ENCODE measurements at places on chromosomes 7 and 10. TPM values are rescaled to one million over a fixed set of nuclear protein-coding genes. Genes with fewer than 3 reads are reported as not detected.

HMX3 gene
- total RNA-seq: not detected

OLAH gene
- 0.18 TPM for total RNA-seq

UCN3 gene
- total RNA-seq: not detected

BMPR1A gene
- total RNA-seq: 8.0 TPM

- peaks cover 3% of the 10 kb centered on the region for H3K27me3 ChIP-seq
- H3K27ac ChIP-seq: no peak overlapping the region
- no peak for DNase-seq
Measured at GRCh38 chr7:2799253-2799652, 44.9 kb downstream of the GNA12 start.

- H3K36me3 ChIP-seq: peaks cover 85% of the 10 kb centered on the region
- DNase-seq: no peak
- no peaks in the 10 kb centered on the region for H3K27me3 ChIP-seq
- no peak overlapping the region for H3K27ac ChIP-seq
- H3K4me1 ChIP-seq: peaks cover 13% of the 10 kb centered on the region
Measured at GRCh38 chr7:21450941-21451340, 23.1 kb downstream of the SP4 start.

GRCh38 chr7:45192621-45193041 lies 35.0 kb downstream of the RAMP3 start:
- H3K27me3 ChIP-seq: peaks cover 20% of the 10 kb centered on the region
- H3K36me3 ChIP-seq: no peaks in the 10 kb centered on the region
- peaks cover 7% of the 10 kb centered on the region for H3K4me1 ChIP-seq
- DNase-seq: no peak
- H3K27ac ChIP-seq: no peak overlapping the region

DNA sequence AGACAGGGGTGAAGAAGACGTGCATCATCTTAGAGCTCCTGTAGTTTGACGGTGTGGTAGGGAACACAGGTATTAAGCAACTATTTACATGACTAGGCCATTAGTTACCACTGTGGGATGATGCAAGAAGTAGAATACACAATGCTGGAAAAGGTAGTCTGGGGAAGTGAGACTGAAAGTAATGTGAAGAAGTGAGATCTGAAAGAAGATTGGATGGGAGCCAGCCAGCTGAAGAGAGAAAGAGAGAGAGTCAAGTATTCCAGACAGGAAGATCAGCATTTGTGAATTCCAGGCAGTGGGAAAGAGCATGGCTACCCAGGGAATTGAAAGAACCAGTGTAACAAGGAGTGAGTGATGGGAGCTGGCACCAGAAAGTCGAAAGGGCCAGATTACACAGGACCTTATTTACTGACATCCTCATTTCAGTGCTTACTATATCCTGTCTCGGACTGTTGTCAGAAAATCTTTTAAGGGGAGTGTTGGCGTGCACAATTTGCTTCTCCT lies 4.0 kb upstream of the CFAP58 start:
- no peak overlapping the region for H3K27ac ChIP-seq
- no peak overlapping the region for H3K4me3 ChIP-seq
- peaks cover 3% of the 10 kb centered on the region for H3K27me3 ChIP-seq
- H3K4me1 ChIP-seq: peaks cover 15% of the 10 kb centered on the region
- H3K36me3 ChIP-seq: peaks cover 7% of the 10 kb centered on the region

- H3K36me3 ChIP-seq: no peaks in the 10 kb centered on the region
- H3K27ac ChIP-seq: no peak overlapping the region
- H3K27me3 ChIP-seq: no peaks in the 10 kb centered on the region
- H3K4me1 ChIP-seq: no peaks in the 10 kb centered on the region
- H3K4me3 ChIP-seq: no peak overlapping the region
Measured at GRCh38 chr10:51289519-51289918, 215.2 kb downstream of the PRKG1 start.

DNA sequence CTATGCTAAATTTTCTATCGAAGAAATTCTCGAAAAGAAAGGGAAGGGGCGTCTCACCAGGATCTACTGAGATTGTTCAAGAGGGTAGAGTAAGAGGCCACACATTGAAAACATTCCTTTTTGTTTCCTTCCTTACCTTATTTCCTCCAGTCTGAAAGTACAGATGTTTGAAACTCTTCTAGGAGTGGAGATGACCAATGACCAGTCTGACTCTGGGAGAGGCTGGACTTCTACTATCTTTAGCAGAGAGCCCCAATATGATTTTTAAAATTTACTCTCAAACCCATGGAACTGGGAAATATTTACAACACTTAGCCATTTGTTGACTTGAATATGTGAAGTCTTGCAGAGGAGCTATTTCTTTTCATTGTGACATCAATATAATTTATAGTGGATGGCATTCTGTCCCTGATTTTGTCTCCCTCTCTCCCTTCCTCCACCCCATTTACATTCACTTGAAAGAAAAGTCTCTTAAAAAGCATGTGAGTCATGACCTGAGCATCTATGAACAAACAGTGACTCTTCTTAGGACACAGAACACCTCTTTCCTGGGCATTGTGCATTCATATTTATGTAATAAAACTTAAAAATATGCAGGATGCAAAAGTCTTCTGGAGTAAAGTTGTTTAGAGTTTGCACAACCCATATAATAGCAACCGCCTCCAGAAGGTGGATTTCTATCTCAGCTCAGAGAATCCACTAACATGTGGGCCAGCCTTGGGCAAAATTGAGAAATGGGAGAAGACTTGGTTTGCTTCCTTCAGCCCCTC lies 31.2 kb upstream of the BMPER start:
- no peaks in the 10 kb centered on the region for H3K36me3 ChIP-seq
- H3K4me3 ChIP-seq: no peak overlapping the region
- no peaks in the 10 kb centered on the region for H3K4me1 ChIP-seq
- H3K27ac ChIP-seq: no peak overlapping the region
- DNase-seq: no peak

DNA sequence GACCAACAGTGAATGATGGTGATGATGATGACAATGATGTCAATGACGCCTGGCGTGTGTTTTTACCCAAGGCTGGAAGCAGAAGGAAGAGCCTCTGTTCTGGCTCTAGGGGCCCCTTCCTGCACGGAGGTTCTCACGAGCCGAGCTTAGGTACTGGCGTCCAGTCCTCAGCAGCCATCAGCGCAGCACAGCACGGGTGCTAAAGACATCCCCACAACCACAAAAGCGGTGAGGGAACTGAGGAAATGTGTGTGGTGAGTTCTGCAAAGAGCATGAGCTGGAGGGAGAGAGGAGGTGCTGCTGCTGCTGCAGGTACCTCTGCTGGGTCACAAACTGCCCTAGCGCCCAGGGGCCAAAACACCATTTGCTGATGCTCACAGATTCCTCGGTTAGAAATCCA lies 81.6 kb downstream of the SFMBT2 start:
- peaks cover 86% of the 10 kb centered on the region for H3K36me3 ChIP-seq
- no peaks in the 10 kb centered on the region for H3K27me3 ChIP-seq
- H3K27ac ChIP-seq: no peak overlapping the region
- H3K4me3 ChIP-seq: no peak overlapping the region
- H3K4me1 ChIP-seq: peaks cover 24% of the 10 kb centered on the region

DNA sequence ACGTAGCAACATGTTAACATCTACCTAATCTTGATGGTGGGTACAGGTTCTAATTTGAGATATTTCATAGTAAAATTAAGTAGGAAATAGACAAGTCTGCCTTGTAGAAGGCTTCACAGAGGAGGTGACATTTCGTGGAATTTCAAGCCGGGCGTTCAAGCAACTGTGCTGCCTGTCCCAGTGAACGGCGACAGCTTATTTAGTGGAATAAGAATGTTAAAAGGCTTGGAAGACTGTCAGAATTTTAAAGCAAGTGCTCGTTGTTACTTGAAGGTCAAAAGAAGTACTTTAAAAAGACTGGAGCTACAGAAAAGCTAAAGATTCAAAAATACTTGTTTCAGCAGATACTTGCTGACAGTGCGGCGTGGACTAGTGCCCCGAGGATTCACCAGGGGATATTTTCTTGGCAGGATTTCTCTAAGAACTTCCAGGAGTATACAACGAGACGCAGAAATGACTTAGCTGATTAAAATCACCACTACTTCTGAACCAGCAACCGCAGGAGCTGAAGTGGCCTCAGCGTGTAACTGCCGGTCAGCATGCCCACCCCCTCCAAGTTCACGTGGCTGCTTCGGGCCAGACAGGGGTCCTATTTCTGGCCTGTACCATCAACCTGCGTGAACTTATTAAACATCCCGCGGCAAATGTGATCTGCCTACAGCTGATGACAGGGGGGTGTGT lies 46.5 kb downstream of the CTBP2 start:
- DNase-seq: no peak
- H3K4me1 ChIP-seq: no peaks in the 10 kb centered on the region
- H3K4me3 ChIP-seq: no peak overlapping the region
- H3K27me3 ChIP-seq: no peaks in the 10 kb centered on the region

GRCh38 chr10:81784111-81784597 lies 90.8 kb upstream of the NRG3 start:
- no peaks in the 10 kb centered on the region for H3K27me3 ChIP-seq
- no peaks in the 10 kb centered on the region for H3K4me1 ChIP-seq
- no peak for DNase-seq
- no peak overlapping the region for H3K27ac ChIP-seq
- no peaks in the 10 kb centered on the region for H3K36me3 ChIP-seq

- no peak overlapping the region for H3K4me3 ChIP-seq
- H3K27me3 ChIP-seq: no peaks in the 10 kb centered on the region
- H3K36me3 ChIP-seq: no peaks in the 10 kb centered on the region
- no peaks in the 10 kb centered on the region for H3K4me1 ChIP-seq
- no peak for DNase-seq
Measured at GRCh38 chr10:58574058-58574457, 61.4 kb downstream of the BICC1 start.

GRCh38 chr10:30531751-30532530 lies 97.6 kb downstream of the LYZL2 start:
- peaks cover 11% of the 10 kb centered on the region for H3K36me3 ChIP-seq
- H3K27ac ChIP-seq: peak overlapping the region; percentile 83
- no peaks in the 10 kb centered on the region for H3K27me3 ChIP-seq
- DNase-seq: no peak
- H3K4me1 ChIP-seq: peaks cover 81% of the 10 kb centered on the region
- H3K4me3 ChIP-seq: peak overlapping the region; percentile 27

DNA sequence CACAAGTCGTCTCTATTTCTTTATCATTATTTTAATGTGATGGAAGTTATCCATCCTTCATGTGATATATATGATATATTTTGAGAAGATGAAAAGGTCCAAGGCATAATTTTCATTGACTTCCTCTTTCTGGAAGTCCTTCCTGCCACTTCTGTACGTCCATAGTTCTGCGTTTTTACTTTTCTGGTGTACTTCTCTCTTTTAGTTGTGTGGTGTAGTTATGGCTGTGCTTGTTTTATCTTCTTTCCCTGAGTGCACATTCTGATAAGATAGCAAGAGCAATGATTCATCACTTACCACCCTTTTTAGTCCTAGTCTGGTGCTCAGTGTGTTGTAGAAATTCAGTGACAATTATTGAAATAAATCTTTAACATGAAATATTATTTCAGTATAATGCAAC lies 231.3 kb upstream of the FERD3L start:
- no peak overlapping the region for H3K4me3 ChIP-seq
- H3K36me3 ChIP-seq: no peaks in the 10 kb centered on the region
- DNase-seq: no peak

GRCh38 chr7:146701166-146701565 lies 584.6 kb downstream of the CNTNAP2 start:
- no peak for DNase-seq
- H3K36me3 ChIP-seq: no peaks in the 10 kb centered on the region
- no peak overlapping the region for H3K27ac ChIP-seq

- H3K27ac ChIP-seq: no peak overlapping the region
- peaks cover 20% of the 10 kb centered on the region for H3K4me1 ChIP-seq
- H3K4me3 ChIP-seq: no peak overlapping the region
- H3K36me3 ChIP-seq: peaks cover 2% of the 10 kb centered on the region
- DNase-seq: peak; percentile 56
- peaks cover 38% of the 10 kb centered on the region for H3K27me3 ChIP-seq
Measured at GRCh38 chr7:100894860-100895700, 608 bp downstream of the ACHE start.

DNA sequence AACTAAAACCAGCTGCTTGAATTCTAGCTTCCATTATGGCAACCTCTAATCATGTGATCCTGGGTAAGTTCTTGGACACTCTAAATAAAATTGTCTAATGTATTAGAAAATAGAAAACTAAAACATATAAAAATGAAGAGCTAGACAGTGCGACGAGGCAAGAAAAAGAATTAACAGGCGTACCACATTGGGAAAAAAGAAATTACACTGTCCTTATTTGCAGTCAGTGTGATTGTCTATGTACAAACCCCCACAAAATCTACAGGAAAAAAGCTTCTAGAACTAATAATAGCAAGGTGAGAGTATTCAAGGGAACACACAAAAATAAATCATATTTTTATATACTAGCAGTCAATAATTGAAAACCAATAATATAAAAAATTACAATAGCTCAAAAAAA lies 625.6 kb upstream of the MKI67 start:
- no peak overlapping the region for H3K4me3 ChIP-seq
- no peaks in the 10 kb centered on the region for H3K36me3 ChIP-seq
- no peaks in the 10 kb centered on the region for H3K4me1 ChIP-seq
- H3K27ac ChIP-seq: no peak overlapping the region
- no peak for DNase-seq

GRCh38 chr10:101405001-101405400 lies 51.0 kb downstream of the BTRC start:
- no peak overlapping the region for H3K4me3 ChIP-seq
- no peak for DNase-seq
- no peak overlapping the region for H3K27ac ChIP-seq
- H3K4me1 ChIP-seq: no peaks in the 10 kb centered on the region
- H3K36me3 ChIP-seq: peaks cover 1% of the 10 kb centered on the region

DNA sequence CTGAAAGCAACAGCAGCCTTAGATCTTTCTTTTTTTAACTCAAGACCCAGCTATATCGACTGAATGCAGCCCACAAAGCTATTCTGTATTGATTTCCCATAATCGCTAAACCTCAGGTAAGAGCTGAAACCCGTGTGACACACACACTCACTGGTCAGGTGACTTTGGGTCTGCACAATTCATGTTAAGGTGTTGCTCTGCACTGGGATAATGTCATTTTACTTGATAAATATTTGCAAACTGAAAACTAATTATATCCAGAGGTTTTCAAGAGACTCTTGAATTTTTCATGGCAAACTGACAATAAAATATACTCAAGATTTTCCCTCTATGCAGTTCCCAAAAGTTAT lies 33.1 kb downstream of the SCRN1 start:
- DNase-seq: no peak
- H3K27me3 ChIP-seq: no peaks in the 10 kb centered on the region
- peaks cover 51% of the 10 kb centered on the region for H3K4me1 ChIP-seq
- H3K36me3 ChIP-seq: peaks cover 16% of the 10 kb centered on the region
- peak overlapping the region; percentile 63 for H3K4me3 ChIP-seq
- peak overlapping the region; percentile 78 for H3K27ac ChIP-seq

DNA sequence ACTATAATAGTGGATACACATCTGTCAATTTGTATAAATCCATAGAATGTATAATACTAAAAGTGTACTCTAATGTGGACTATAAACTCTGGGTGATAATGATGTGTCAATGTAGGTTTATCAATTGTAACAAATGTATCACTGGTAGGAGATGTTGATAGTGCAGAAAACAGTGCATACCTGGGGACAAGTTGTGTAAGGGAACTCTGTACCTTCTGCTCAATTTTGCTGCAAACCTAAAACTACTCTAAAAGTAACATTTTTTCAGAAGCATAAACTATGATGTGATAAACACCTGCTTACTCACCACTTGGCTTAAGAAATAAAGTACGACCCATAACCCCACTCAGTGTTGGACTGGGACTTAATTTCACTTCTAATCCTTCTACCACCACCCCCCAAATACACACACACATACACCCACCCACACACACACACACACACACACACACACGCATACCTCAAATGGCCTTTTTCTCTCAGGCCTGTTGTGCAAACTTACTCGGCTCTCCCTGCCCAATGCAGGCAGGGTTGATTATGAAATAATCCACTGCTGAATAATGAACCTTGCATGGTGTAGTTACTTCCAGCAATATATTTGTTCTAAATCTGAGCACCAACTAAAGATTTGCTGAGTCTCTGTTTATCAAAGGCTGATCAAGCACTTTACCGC lies 154.1 kb upstream of the KMT2E start:
- H3K27ac ChIP-seq: no peak overlapping the region
- DNase-seq: no peak
- H3K36me3 ChIP-seq: no peaks in the 10 kb centered on the region
- peaks cover 16% of the 10 kb centered on the region for H3K4me1 ChIP-seq
- H3K4me3 ChIP-seq: no peak overlapping the region

Measured in activated CD8-positive, alpha-beta T cell treated with anti-CD3 and anti-CD28 coated beads, Interleukin-2, amount 10 ng/mL, durations not matched to agents 7 days and 5 days (primary cell).